ENCODE measurements at places on chromosomes 5 and 9.

- DNase-seq = no peak
These were observed 733.8 kb downstream of the BRINP1 start for GRCh38 chr9:118635416-118635815.

DNA sequence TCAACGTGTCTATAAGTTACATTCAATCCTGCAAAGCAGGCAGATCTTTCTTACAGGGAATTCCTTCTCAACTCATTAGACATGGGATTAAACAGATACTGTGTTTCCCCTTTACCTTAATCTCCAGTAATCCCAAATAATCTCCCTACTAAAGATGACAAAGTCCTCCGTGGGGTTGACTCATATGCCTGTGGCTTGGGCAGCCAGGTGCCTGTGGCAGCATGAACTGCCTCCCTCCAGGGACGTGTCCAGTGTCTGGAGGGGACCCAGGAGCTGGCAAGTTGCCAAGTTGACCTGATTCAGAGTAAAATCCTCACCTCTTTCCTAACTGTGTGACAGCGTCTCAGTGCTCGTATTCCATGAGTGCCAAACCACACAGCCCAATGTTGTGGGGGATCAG lies 94.6 kb upstream of the PTCH1 start:
- no peak for DNase-seq

DNA sequence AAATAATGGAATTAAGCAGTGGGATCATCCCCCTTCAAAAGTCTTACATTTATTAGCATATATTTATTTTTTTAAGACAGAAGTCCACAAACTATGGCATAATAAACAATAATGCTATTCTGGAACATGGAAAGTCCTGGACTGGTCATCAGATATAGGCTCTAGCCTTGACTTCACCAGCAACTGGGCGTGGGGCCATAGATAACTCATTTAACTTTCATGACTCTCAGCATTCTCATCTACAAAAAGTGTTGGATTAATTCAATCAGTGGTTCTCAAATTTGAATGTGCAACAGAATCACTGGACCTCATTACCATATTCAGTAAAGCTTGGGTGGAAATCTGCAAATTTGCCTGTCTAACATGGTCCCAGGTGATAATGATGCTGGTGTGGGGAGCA lies 253.8 kb downstream of the FBXL7 start:
- DNase-seq = no peak

DNA sequence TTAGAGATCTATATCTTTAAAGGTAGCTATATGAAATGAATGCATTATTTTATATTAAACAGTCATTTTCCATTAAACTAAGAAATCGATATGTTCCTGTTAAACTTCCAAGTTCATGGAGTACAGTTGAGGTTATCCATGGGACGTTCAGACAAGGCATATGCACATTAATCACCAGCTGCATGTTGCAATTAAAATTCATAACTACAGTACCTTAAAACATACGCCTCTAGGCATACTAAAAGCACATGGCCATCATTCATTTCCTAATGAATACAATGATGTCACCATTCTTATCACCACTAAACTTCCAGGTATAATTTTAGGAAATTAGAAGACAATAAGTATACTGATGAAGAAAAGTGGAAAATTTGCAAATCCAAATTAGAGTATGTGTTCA lies 174.3 kb downstream of the CDH12 start:
- no peak for DNase-seq

- no peak for DNase-seq
These were observed 170.7 kb downstream of the MAPKAP1 start for GRCh38 chr9:125536167-125536772.

DNA sequence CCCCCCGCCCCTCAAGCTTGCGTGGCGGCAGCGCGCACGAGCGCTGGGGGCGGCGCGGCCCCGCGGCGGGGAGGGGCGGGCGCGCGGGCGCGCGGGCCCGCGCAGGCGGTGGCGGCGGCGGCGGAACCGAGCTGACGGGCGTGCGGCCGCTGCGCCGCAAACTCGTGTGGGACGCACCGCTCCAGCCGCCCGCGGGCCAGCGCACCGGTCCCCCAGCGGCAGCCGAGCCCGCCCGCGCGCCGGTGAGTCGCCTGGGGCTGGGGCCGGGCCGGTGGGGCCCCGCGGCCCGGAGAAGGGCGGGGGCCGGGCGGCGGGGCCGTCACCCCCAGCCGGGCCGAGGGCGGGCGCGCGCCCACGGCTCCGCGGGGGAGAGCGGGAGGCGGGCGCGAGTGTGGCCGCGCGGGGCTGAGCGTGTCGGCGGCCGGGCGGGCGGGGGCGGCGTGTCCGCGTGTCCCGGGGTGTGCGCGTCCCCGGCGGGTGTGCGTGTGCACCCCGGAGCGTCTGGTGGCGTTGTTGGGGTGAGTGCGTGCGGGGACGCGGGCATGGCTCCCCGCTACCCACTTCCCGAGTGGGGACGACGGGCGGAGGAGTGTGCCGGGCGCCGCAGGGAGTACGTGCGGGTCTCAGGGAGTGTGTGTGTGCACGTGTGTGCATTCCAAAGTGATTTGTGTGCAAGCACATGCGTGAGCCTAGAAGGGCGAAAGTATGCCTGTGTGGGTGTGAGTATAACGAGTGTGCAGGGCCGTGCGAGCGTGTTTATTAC lies at the start of gene NEK6:
Gene NEK6, plus strand, starts transcription at position 106 of the 763 bp plus-strand sequence. CDS start 44,016 bp downstream, outside the sequence.
- no peak for DNase-seq

All from NCI-H2107 (cell line).